ENCODE measurements at places on chromosomes 2 and 18.
A peak's percentile ranks its signal among the peaks of the same experiment; 100 is the strongest.

DNA sequence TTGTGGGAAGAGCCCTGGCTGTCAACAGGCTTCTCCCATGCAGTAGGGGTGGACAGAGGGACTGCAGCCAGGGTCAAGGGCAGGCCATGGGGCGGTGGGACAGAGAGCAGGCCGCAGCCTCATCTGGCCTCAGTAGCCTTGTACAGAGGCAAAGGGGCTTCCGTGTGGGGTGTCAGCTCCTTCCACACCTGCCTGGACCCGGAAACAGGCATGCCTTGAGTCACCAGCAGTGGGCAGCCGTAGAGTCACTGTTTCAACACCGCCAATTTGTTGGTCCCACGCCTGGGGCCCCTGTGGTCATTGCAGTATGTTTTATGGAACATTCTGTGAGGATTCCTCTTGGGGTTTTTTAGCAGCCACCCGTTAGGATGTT, 173.0 kb downstream of the SMAD7 start:
- no peak for DNase-seq

DNA sequence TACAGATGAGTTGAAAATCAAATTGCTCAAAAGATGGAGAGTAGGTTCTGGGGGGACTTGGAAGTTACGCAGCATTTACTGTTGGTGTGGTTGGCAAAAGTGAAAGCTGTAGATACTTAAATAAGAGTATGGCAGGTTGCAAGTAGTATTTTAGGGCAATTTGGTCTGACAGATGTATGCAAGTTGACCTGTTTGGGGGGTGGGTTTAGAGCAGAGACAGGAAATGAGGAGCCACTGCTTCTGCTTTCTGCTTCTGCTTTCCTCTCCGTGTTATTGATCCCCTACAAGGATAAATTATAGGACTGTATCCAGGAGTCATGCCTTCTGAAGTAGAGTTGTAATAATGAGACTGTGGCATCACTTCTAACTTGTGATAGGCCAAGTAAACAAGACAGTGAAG, 71.2 kb downstream of the EPAS1 start:
- DNase-seq = no peak

- no peak for DNase-seq
These were observed 214.2 kb downstream of the MREG start for GRCh38 chr2:215799194-215799593.

DNA sequence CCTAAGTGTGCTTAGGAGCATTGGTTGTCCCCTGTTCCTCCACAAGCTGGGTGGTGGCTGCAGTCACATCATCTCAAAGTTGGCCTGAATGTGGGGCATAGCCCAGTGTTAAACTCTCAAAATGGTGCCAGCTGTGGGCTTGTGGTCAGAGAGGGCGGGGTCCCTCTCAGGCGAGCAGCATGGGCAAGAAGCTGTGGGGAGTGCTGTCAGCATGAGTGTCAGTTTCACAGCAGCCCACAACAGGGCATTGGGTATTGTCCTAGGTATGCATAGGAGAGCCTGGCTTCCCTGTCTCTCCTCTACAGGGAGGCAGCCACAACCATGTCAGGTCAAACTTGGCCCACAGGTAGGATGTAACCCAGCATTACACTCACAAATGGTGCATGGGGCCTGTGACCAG, 285.6 kb upstream of the THSD7B start:
- no peak for DNase-seq

DNA sequence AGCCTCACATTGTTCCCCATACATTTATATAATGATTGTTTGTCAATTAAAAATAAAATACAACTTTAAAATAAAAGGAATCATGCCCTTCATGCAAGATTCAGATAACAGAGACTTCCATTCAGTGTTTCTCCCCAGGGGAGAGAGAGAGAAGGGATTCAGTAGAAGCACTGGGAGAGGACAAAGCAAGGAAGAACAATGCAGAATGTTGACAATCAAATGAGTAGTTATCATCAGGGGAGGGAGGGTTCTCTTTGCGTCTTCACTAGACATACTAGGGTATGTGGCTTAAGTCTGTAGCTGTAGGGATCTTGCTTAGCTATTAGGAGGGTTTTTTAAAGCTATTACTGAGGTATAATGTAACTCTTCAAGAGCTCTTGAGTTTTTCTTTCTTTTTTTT, 30.7 kb downstream of the FSHR start:
- no peak for DNase-seq

- DNase-seq = no peak
These were observed 16.0 kb downstream of the SH3BP4 start for GRCh38 chr2:234967870-234968208.

DNA sequence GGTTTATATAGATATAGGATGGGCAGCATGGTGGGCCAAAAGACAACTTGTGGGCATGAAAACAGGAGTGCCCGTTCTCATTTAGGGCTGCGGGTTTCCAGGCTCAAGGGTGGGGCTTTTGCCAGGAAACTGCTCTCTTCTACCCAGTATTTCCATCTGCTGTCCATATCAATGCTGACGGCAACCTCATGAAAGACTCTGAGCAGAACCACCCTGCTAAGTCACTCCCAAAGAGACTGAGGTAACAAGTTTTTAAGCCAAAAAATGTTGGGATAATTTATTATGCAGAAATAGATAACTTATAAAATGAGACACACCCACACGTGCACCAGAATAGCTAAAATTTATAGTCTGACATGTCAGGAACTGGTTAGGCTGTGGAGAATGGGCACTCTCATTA, 36.1 kb upstream of the MPPE1 start:
- DNase-seq = no peak

DNA sequence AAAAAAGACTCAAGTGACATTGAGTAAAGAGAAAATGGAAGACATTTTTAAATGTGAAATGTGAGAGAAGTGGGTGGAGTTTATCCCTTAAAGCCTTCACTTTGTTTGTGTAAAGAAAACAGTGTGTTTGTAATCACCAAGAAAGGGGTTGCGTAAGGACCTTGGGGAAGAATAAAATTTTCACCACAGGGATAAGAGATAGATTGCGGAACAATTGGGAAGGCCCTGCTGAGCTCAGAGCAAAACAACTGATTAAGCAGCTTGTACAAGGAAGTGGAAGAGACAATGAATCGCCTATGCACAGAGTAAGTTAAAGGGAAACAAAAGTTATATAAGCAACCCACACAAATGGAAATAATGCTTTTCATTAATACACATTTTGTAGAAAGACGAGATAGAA, 327.7 kb downstream of the RAD51AP2 start:
- no peak for DNase-seq

DNA sequence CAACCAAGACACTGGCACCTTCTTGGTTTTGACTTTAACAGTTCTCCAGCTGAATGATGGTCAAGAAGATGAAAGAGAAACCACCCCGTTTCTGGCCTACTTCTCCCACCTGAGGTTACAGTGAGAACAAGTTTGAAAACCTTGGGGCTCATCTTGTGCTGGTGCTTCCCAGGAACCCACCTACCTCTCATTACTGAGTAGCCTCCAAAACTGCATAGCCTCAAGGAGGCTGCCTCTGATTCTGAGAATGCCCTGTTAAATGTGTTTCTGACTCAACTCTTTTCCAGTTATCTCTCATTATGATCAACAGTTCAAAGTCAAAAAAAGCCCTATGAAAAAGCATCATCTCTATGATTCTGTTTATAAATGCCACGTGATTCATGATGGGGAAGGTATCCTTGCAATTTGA, 121.9 kb downstream of the CACNB4 start:
- no peak for DNase-seq

GRCh38 chr18:58966005-58966677, 101.5 kb downstream of the ZNF532 start:
- no peak for DNase-seq

GRCh38 chr2:60818272-60818671, 62.2 kb downstream of the PAPOLG start:
- DNase-seq = peak; percentile 23

Data from effector CD4-positive, alpha-beta T cell (primary cell).